ENCODE measurements at places on chromosomes 5 and 9. TPM values are rescaled to one million over a fixed set of nuclear protein-coding genes. Genes with fewer than 3 reads are reported as not detected.

GRCh38 chr5:10902145-10902544, 141.1 kb upstream of the DAP start:
- DNase-seq = peak; percentile 56

- no peak for DNase-seq
Measured at GRCh38 chr5:107275333-107275732, 395.4 kb downstream of the EFNA5 start.

- no peak for DNase-seq
Measured at GRCh38 chr9:134028076-134028475, 2.8 kb downstream of the BRD3OS start.

DNA sequence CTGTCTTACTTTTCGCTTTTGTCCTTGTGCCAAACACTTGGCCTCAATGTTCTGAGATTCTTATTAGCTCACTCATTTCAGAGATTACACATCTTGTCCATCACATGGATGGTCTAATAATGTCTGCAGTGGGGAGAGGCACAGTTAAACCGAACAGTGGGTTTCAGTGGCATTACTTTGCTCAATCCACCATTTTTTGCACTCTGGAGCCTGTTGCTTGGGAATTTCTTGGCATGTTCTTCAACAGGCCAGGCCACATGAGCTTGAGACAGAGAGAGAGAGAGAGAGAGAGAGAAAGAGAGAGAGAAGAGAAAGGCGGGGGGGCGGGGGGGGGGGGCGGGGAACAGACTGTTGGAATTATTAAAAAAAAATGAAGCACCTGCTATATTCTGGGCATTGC, 1327.8 kb upstream of the WWC1 start:
- no peak for DNase-seq

DNA sequence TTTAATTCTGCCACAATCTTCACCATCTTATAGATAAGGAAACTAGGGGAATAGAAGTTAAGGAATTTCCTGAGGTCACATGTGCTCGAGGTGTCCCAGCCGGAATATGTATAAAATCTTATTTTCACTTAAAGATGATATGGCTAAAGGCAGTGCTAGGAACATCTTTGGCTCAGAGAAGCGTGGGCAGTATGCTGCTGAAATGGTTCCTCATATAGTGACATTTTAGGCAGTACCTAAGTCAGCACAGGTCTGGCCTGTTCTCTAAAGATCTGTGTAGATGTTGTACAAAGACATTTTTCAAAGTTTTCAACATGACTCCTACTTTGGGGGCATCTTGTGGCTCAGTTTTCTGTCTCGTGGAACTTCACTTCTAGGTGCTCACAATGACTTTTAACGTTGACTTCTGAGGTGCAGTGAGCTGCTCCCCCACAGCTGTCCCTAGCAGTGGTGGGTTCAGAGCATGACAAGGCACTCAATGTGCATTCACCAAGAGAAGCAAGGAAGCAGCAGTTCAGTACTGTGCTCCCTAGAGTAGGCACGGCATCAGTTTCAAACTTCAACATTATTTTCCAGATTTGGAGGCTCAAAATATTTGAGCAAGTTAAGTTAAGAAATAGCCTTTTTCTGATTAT, 40.3 kb downstream of the TNFAIP8 start:
- no peak for DNase-seq

Gene SYNPO
- 7.3 TPM for total RNA-seq

Gene C8G
- 0.86 TPM for total RNA-seq
